NCI-H1417 (cell line): ENCODE measurements at places on chromosomes 12 and 14.

- DNase-seq, result no peak
Measured at GRCh38 chr12:107449891-107450290, 235.7 kb upstream of the PWP1 start.

GRCh38 chr14:89349171-89350008, 67.6 kb downstream of the FOXN3 start:
- DNase-seq, result peak; percentile 99

DNA sequence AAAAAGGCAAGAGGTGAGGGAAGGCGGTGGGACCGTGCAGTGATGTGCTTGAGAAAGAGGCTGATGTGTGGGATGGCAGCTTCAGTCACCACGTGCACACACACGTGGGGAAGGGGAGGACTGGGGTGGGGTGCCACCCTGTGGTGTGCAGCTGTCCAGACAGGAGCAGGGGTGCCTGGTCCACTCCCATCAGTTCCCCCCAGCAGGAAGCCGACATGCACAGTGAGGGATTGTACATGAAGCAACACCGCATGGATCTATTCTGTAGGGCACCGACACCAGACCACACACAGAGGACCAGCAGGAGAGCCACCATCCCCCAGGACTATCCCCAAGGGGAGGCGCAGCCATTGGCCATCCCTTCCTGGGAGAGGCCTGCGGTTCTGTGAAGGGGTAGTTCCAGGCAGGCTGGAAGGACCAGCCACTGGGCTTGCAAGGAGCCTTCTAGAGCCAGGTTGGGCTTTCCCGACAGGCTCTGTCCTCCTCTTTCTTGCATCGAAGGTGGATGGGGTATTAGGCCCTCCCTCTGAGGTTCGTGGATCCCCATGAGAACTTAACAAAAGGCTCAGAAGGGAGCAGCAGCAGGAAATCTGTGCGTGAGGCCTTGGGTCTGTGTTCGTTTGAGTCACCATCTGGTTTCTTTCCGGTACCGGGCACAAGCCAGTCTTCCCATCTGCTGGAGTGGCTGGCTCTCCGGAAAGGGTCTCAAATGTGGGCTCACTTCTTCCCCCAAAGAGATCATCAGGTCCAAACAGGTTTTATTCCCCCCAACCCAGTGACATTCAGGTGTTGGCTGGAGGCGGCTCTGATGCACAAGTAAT, 59.8 kb downstream of the PLEKHG3 start:
- DNase-seq, result peak; percentile 38

DNA sequence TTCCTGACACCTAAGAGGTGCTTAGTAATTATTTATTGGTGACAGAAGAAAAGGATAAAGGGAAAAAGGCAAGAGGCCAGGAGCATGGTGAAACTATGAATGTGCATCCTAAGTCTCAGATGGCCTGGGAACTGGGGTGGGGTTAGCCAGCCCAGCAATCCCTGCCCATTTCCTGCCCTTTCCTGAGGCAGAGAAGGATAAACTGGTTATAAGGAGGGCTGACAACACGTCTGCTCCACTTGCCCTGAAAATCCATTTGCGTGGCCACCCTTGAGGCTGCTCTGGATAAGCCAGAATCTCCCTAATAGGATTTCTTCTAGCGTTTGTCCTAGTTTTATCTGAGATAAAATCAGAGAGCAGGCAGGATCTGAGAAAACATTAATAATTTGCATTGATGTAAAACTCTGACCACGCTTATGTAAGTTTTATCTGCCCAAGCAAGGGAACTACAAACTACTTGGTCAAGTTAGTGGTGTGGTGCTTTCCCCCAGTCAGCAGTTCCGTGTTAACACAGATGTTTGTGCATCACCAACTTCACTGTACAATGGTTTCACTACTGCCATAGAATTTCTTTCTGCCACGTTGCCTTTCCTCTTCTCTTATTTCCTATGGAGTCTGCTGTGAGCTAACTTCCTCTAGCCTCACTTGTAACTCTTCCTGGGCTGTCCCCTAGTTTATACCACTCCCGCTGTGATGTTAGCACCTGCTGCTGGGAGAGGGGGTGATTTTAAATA, 392.7 kb downstream of the RPS29 start:
- no peak for DNase-seq

DNA sequence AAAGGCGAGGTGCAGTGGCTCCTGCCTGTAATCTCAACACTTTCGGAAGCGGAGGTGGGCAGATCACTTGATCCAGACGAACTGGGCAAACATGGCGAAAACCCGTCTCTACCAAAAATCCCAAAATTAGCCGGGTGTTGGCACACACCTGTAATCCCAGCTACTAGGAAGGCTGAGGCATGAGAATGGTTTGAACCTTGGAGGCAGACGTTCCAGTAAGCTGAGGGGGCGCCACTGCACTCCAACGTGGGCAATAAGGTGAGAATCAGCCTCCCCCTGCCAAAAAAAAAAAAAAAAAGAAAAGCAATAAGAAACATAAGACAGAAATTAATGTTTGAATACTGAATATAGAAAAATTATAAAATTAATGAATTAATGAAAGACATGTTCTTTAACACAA, 928.7 kb downstream of the LRFN5 start:
- no peak for DNase-seq

DNA sequence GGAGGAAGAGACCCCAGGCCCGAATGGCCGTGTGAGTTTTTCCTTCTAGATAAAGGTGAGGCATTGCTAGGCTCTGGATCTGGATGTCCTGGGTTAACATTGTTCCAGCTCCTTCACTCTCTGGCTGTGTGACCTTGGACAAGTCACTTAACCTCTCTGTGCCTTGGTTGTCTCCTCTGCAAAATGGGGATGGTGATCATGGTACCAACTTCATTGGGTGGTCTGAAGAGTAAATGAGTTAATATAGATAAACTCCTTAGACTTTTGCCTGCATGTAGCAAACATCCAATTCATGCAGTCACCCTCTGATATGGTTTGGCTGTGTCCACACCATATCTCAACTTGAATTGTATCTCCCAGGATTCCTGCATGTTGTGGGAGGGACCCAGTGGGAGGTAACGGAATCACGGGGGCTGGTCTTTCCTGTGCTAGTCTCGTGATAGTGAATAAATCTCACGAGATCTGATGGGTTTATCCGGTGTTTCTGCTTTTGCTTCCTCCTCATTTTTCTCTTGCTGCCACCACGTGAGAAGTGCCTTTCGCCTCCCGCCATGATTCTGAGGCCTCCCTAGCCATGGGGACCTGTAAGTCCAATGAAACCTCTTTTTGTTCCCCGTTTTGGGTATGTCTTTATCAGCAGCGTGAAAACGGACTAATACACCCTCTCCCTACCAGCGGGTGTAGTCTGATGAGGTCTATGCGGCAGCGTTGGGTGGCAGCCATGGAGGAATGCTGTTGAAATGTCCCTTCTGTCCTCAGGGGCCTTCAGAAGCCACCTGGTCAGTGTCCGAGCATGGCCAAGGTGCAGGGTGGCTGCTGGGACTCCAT, 256.1 kb downstream of the GLT1D1 start:
- DNase-seq, result no peak

- no peak for DNase-seq
Measured at GRCh38 chr14:102295270-102295669, 9.7 kb downstream of the MOK start.

DNA sequence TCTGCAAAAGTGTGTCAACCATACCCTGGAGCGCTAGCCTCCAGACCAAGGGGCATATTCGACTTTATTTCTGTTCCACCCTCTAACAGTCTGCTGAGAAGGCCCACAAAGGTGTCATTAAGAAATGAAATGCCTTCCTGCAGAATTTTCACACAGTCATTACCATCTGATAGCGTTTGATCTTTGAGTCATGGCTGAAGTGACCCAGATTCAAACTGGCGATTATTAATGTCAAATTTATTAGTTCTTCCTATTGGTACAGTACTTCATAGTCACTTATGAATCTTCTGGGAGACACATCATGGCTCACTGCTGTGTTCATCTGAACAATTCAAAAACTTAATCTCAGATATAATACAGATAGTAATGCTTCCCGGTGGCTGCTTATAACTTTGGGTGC, 13.2 kb downstream of the PRICKLE1 start:
- no peak for DNase-seq

DNA sequence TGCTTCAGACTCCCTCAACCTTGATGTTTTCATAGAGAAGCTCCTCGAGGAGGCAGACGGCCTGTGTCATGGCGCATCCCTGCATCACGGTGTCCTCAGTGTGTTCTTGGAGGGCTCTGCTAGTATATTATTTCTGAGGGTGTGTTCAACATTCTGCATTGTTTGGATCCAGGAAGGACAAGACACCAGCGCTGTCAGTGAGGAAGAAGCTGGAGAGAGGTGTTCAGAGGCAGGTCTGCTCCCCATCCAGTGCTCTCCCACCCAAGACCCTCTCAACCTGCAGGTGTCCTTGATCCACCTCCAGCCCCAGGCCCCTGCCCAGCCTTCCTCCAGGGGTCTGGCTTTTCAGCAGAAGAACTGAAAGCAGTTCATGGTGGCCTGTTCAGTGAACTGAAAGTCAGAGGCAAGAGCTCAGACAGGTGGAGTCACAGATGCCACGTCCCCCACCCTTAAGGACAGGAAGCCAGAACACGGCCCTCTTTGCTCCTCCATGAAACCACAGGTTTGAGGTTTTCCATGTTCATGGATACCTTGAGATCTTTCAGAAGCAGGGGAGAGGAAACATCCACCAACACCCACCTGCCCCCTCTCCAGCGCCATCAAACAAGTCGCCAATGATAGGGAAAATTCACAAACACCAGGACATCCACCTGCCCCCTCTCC, 37.4 kb downstream of the DIO3 start:
- no peak for DNase-seq

DNA sequence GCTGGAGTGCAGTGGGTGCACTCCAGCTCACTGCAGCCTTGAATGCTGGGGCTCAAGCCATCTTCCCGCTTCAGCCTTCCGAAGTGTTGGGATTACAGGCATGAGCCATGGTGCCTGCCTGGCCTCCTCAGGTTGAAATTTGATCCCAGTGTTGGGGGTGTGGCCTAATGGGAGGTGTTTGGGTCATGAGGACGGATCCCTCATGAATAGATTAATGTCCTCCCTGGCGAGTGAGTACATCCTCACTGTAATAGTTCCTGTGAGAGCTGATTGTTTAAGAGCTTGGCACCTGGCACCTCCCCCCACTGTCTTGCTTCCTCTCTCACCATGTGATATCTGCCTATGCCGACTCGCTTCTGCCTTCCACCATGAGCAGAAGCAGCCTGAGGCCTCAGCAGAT, 84.7 kb downstream of the TSPAN9 start:
- DNase-seq, result no peak
